ENCODE measurements at places on chromosomes 11 and 22.

- DNase-seq, result no peak
These were observed 89.7 kb upstream of the CSNK2A3 start for GRCh38 chr11:11442791-11443190.

GRCh38 chr11:97237151-97237550 lies 847.3 kb downstream of the JRKL start:
- DNase-seq, result no peak

GRCh38 chr11:44104481-44105294 lies 9.2 kb downstream of the EXT2 start:
- no peak for DNase-seq

- DNase-seq, result no peak
These were observed 47.3 kb downstream of the RAB30 start for GRCh38 chr11:83024270-83024854.

DNA sequence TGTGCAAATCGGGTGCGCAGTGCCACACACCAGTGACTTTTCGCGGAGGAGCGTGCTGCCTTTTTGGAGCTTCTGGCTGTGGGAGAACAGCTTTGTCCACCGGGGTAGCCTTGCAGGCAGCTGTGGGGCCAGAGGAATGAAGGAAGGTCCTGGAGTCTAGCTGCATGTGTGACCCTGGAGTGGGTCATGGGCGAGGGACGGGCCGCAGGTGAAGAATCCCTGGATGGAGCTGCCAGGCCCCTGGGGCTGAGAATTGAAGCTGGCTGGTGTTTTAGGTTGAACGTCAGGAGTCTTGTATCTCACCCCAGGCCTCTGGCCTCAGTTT lies 8.6 kb downstream of the CCND1 start:
- DNase-seq, result no peak

DNA sequence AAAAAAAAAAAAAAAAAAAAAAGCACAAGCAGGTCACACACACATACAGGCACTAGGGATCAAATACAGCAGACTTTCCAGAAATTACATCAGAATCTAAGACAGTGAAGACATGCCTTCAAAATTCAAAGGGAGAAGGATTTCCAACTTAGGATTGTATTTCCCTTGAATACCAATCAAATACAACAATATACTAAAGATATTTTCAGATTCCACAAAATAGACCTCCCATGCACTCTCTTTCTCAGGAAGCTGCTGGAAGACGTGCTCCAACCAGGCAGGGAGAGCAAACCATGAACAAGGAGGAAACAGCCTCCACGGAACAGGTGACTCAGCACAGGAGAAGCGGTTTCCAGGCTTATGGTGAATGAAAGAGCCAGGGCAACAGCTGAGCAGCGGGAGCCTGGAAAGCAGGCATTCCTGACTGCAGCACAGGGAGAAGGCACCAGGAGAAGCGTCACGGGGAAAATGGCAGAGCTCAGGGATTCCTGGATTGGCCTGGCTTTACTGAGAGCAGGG lies 32.0 kb downstream of the TMEM184B start:
- no peak for DNase-seq

- DNase-seq, result no peak
These were observed 50.4 kb upstream of the HMGXB4 start for GRCh38 chr22:35206889-35207288.

DNA sequence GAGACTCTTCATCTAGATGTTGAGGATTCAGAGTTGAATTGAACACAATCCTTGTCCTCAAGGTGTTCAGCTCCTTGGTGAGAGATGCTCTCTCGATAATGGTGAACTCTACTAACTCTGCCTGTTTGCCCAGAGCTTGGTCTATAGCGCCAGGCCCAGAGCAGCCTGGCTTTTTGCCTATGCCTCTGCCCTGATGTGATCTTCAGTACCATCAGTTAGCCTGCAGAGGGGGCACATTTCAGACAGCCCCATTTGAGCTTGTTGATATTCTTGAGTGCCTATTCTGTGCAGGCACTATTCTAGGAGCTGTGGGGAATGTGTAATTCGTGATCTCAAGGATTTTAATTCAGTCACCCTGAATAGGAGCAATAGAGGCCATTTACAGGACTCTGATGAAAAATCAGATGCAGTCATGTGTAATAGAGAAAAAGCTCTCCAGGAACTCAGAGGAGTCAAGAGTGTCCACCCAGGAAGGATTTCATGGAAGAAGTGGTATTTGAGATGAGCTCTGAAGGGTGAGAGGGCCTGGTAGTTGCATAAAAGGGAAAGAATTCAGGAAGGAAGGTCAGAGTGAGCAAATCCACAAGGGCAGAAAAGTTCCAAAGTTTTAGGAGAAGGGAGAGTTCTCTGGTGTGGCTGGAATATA lies 19.3 kb downstream of the GTPBP1 start:
- no peak for DNase-seq

GRCh38 chr11:44955015-44955738 lies 4.5 kb upstream of the TP53I11 start:
- DNase-seq, result no peak

All from stimulated activated CD4-positive, alpha-beta T cell treated with anti-CD3 and anti-CD28 coated beads, TNF-alpha, amount 100 ng/mL, for 24 hours (primary cell).